ENCODE measurements at places on chromosomes 6 and 20.

- DNase-seq: no peak
Observed at GRCh38 chr20:550611-551010, 7.0 kb upstream of the CSNK2A1 start.

DNA sequence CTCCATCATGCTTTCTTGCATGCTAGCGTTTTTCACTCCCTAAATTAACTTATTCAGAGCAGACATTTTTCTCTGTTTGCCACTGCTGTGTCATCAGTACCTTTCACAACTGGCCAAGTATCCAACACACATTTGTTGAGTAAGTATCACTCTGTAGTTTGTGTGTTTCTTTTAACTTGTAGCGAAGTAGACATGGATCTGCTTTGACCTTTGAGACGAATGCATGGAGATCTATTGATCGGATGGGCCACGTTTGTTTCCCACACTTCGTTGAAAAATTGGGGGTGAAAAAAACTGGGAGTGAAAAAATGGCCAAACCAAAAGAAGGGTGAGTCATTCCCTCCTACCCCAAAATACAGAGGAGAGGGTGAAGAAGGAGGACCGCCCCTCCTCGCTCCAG lies 12.9 kb upstream of the SLC9A8 start:
- DNase-seq: no peak

GRCh38 chr6:32192608-32193039 lies at the start of gene GPSM3:
TSS of gene GPSM3 (minus strand) at chr6:32192643. CDS start at chr6:32192513, 130 bp downstream.
- peak; percentile 37 for DNase-seq

- DNase-seq: no peak
Observed at GRCh38 chr20:62039738-62040137, 25.9 kb downstream of the TAF4 start.

GRCh38 chr6:170280689-170281045 lies 10.2 kb downstream of the DLL1 start:
- DNase-seq: no peak

DNA sequence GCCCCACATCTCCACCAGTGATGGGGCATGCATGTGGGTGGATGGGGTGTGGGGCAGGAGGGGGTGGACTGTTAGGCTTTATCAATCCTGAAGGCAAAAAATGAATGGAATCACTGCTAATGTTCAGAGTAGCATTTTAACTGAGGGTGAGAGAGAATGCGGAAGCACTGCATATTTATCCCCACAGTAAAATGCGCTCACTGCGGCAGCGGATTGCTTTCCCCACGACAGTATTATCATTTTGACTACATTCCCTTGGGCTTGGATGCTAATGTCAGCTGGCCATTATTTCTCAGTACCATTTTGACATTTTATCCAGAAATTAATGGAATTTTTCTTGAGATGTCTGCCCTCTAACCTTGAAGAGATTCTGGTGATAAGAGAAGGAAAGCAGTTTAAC lies 13.4 kb downstream of the ALDH8A1 start:
- no peak for DNase-seq

DNA sequence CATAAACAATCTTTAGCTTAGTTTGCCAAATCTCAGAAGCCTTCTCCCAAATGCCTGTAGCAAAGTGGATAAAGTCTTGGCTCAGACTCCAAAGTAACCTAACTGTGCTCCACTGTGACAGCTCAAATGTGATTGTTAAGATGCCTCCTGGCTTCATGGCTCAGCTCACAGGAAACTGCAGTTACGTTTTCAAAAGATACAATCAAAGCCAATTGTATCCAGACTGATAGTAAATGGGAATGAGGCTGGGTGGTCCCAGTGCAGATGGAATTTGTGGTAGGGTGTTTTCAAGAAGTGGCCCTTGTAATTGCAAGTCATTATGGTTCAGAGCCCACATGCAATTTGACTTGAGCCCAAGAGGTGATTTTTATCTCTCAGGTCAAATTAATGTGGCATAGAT lies 151.2 kb upstream of the TAB2 start:
- DNase-seq: no peak

GRCh38 chr6:30714263-30714662 lies 2.8 kb downstream of the MDC1 start:
- no peak for DNase-seq

DNA sequence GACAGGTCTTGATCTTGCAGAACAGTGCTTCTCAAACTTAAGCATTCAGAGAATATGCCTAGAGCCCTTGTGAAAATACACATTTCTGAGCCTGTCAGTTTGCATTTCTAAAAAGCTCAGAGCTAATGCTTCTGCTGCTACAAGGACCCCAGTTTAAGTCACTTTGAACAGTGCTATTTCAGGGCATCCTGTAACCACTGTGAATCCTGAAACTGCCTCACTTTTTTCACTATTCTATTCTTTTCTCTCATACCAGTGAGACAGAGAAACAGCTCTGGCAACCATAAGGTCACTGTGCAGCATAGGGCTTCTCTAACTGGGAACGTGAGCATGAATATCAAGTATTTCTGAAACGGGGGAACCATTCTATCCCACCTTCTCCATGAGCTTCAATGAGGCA lies 51.2 kb downstream of the LGSN start:
- no peak for DNase-seq

DNA sequence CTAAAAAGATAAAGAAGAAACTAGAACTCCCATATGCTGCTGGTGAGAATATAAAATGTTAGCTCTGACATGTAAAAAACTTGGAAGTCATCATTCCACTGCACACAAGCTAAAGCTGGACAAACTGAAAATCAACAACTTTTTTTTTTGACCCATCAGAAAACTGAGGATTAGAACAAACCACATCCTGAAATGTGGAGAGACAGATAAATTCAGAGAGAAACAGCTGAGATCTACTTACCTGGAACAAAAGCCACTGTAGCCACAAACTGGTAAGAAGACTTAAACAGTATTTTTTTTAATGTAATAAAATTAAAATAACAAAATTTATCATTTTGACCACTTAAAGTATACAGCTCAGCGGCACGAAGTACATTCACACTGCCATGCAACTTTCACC lies 408.5 kb upstream of the RGS17 start:
- DNase-seq: no peak

DNA sequence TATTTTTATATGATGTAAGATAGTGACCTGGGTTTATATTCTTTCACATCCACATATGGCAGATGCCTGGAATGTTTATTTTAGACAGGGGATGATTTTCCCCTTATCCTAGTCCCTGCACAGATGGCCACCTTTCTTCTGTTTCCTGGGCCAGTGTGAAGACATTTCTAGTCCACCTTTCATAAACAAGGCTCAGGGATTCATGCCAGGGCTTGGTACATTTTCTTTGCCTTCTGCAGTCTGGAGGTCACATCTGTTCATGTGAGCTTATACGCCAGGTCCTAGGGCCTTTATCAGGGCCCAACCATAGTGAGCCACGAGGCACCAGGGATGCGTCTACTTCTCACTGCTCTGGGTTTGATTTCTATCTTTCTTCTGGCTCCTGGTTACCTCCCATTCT lies 38.0 kb upstream of the ERVFRD-1 start:
- no peak for DNase-seq
